ENCODE measurements at places on chromosomes 1 and 21.

DNA sequence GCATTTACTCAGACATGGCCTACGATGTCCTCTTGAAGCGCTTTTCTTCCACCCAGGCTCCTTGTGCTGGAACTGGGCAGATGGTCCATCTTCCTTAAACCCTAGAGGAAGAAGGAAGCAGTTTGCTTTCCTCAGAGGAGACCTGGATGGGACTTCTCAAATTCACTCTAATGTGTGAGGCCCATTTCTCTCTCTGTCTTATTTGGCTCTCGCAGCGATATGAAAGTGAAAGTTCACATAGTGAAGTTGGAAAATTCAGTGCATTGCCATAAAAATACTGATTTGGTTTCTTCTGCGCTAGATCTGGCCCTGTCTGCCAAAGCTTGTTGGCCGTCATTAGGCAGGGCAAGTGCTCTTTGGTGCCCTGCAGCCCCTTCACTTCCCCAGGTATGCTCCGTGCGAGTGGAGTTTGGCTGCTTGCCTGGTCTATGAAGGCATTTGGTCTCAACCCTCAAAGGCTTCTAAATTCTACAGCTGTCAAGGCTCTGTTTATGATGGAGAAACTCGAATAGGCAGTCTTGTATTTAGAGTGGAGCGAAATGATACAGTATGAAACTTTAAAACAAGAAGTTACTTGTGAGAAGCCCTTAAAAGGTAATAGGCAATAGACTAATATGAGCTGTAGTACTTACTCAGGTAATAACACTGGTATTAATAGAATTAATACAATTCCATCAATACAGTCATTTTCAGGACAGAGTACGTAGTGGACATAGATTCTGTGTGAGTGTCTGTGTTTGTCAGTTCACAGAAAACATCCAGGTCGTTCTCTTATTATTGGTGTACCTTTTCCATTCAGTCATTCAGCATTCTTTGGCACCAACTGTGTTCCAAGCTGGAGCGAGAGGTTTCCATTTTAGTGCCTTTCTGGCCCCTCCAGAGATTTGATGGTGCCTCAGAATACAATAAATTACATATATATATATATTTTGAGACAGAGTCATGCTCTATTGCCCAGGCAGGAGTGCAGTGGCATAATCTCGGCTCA is 20.5 kb downstream of the SZRD1 start:
- peak; percentile 40 for DNase-seq

GRCh38 chr21:38343691-38344090 is 86.9 kb downstream of the KCNJ15 start:
- DNase-seq = no peak

DNA sequence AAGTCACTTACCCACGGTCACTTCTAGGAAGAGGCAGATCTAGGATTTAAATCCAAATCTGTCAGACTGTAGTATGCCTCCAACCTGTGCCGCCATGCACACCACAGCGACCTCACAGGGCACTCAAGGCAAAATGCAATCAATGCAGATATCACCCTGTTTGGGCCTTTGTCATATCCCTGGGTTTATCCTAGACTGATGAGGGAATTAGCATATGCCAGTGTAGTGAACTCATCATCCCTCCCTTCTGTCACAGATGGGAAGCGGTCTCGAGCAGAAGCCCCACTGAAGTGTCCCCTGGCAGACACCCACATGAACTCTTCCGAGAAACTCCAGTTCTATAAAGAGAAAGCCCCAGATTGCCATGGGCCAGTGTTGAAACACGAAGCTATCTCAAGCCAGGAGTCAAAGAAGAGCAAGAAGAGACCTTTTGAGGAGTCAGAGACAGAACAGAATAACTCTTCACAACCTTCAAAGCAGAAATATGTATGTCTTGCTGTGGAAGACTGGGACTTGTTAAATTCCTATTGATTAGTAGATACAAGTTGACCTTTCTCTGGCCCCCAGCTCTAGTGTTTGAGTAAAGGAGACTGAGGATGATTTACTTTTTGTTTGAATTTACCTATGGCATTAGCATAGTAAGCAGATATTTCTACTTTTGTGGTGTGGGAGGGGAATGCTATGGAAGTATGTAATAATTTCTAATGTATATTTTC is 21.4 kb downstream of the LRRC42 start:
- no peak for DNase-seq

DNA sequence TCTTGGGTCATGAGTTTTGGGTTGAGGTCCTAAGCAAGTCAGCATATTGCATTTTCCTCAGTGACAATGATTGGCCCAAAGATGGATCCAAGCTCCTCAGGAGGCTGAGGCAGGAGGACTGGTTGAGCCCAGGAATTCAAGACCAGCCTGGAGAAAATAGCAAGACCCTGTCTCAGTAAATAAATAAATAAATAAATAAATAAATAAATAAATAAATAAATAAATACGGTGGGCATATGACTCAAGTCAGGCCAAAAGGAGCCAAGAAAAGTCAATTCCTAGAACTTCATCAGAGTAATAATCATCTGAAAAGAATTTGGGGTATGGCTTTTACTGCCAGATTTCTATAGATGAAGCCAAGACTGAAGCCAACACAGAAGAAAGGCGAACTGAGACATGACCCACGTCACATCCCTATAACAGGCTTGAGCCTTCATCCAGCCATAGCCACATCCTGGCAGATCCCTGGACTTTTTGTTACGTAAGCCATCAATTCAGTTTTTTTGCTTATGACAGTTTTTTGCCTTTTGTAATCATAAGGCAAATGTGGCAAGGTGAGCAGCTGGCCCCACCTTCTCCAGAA is 88.5 kb upstream of the NFASC start:
- DNase-seq = no peak

Data from G401 (cell line).